ENCODE measurements at places on chromosomes 12 and 14.
A peak's percentile ranks its signal among the peaks of the same experiment; 100 is the strongest.

DNA sequence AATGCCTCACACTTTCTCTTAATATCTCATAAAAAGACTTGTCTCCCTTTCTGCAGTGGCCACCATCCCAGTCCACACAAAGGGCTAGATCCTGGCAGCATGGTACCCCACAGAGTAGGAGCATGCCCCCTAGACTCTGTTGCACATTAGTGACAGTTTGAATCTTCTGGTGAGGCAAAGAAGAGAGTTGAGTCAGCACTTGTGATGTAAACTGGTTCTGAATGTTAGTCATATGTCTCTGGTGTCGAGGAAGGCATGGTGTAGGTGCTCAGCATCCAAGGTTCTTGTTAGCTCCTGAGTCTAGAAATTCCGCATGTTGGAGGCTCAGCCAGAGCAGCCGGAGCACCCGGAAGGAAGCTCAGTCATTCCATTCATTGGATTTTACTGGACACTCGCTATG lies 9.8 kb downstream of the TTC9 start:
- DNase-seq: no peak

DNA sequence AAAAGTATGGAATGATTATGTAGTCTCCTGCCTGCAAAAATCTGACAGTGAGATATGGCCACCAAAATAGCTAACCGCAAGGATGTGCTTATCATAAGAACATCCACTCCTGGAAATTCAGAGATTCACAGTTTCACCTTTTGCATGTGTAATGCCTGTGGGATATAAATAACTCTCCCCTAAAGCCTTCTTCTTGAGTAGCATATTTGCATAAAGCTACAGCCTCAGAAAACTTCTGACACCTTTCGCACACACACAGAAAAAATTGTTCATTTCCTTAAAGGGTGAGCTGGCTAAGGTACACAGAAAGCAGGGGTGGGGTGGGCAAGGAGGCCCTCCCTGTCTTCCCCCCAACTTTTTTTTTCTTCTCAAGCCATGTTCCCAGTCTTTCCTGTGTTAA lies 3.1 kb upstream of the IGF1 start:
- DNase-seq: no peak

DNA sequence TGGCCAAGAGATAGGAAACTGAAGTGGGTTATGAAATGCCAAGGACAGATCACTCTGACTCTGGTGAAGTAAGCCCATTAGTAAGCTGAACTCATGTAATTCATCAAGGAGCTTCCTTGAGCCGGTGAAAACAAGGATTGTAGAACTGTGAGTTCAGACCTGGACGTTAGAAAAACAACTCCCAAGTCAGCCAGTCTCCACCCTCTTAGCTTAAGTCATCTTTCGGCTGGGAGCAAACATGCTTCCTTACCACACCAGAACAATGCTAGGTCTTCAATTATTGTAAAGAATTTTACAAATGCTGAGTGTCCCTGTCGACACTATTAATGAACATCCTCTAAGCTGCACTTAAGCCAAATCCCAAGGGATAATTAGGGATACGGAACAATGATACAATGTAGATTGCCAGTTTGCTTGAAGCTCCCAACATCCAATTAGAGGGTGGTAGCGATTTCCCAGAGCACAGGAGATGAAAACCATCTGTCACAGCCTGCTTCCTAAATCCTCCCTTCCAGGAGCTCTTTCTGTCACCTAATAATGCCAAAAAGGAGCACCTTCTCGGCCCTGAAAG lies 45.7 kb upstream of the VASH1 start:
- no peak for DNase-seq

- no peak for DNase-seq
Measured at GRCh38 chr14:94897561-94897960, 127.6 kb upstream of the GSC start.

- peak; percentile 17 for DNase-seq
Measured at GRCh38 chr12:15276088-15276698, 46.1 kb upstream of the PTPRO start.

- no peak for DNase-seq
Measured at GRCh38 chr14:51367600-51367931, 127.5 kb downstream of the TMX1 start.

DNA sequence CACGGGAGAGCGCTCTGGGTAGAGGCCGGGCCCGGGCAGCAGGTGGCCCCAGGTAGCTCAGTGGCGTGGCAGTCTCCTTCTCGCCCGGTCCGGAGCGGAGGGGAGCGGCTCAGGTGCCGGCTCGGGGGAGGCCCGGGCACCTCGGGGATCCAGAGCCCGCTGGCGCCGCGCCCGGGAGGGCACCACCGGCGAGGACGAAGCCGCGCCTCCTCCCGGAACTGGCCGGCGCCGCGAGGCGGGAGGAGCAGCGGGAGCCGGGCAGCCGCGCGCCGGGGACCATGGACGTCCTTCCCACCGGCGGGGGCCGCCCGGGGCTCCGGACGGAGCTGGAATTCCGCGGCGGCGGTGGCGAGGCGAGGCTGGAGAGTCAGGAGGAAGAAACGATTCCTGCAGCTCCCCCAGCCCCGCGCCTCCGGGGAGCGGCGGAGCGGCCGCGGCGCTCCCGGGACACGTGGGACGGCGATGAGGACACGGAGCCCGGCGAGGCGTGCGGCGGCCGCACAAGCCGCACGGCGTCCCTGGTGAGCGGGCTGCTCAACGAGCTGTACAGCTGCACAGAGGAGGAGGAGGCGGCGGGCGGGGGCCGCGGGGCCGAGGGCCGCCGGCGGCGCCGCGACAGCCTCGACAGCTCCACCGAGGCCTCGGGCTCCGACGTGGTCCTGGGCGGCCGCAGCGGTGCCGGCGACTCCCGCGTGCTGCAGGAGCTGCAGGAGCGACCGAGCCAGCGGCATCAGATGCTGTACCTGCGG lies 21.5 kb upstream of the GNS start:
- no peak for DNase-seq

- no peak for DNase-seq
Measured at GRCh38 chr12:74626397-74626796, 88.8 kb downstream of the ATXN7L3B start.

DNA sequence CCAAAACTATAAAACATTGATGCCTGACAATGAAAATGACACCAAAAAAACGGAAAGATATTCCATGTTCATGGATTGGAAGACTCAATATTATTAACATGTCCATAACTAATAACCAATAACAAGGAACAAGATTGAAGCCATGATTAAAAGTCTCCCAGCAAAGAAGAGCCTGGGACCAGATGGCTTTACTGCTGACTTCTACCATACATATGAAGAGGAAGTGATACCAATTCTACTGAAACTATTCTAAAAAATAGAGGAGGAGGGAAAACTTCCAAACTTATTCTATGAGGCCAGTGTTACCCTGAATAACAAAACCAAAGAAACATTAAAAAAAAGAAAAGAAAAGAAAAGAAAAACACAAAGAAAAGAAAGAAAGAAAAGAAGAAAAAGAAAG lies 54.6 kb upstream of the ATF7IP start:
- DNase-seq: no peak
